Stimulated activated CD8-positive, alpha-beta memory T cell treated with anti-CD3 and anti-CD28 coated beads, Interleukin-7, amount 100 ng/mL, for 24 hours (primary cell): ENCODE measurements at places on chromosomes 1 and 21.

GRCh38 chr1:238466459-238466858 lies 575.7 kb upstream of the ZP4 start:
- no peak for DNase-seq

DNA sequence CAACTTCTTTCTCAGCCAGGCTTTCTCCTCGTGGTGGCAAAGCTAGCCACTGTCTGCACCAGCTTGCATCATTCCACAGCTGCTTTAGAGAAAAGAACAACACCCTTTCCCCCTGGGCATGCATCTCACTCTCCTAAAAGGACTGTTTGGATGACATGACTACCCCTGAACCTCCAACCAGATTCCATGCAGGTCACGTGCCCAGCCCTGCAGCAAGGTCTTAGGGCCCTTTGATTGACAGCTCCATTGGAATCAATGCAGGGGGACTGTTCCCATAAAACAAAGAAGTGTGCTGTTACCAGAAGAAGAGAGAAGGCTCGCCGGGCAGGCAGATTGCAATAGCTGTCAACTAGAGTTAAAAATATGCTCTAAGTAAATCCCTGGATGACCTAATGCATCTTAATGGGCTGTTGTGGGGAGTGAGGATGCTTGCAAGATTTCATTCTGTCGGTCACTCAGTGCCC lies 24.4 kb downstream of the KCNA2 start:
- no peak for DNase-seq

GRCh38 chr1:167635941-167636340 lies 5.9 kb downstream of the RCSD1 start:
- DNase-seq = no peak

DNA sequence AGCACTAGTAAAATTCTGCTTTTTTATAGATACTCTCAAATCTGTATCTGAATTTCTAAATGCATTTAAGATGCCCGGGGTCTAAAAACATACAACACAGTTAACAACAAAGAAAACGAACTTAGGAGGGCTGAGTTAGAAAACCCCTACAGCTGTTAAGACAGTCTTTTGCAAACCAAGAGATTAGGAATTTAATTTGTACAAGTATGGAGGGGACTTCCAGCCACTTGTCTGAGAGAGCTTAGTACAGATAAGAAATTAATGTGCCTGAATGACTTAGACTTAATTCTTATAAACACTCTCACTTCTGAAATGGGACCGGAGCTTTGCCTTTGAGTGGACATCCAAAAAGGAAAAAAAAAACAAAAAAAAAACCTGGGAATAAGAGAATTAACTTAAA lies 61.6 kb downstream of the SMYD3 start:
- no peak for DNase-seq

GRCh38 chr1:9070486-9070885 lies 1.1 kb upstream of the SLC2A5 start:
- DNase-seq = no peak

GRCh38 chr1:12294076-12294475 lies 64.2 kb downstream of the VPS13D start:
- no peak for DNase-seq

DNA sequence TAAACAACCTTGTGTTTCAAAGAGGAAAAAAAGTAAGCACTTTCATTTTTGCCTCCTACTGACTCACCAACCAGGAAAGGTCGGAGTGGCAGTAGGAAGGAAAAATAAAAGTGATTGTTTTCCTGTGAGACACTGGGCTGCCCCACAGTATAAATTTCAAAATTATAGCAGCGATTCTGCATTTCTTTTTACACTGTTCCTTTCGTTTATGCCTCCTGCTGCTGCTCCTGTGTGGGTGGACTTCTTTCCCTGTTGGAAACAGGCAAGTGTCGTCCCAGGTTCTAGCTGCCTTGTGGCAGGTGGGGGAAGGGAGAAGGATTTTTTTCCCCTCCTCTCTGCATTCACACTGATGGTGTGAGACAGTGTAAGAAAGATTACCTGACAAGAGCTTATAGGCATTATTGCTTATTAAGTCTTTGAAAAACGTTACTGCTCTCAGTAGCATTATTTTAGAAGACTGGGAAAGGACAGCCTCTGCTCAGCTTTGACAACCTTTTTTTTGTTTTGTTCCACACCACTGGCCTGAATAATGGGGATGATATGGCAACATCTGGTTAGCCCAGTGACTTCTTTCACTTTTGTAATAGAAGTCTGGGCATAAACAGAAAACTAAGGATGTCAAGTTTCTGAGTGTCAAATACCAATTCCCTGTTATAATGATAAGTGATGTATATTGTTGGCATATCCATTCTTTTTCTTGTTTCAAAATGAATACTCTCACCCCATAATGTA lies 77.9 kb downstream of the NEK7 start:
- no peak for DNase-seq

GRCh38 chr1:72280711-72281110 lies 1.6 kb downstream of the NEGR1 start:
- DNase-seq = no peak

GRCh38 chr1:198494658-198495103 lies 45.8 kb downstream of the ATP6V1G3 start:
- no peak for DNase-seq

- no peak for DNase-seq
These were observed 168.1 kb upstream of the BEND5 start for GRCh38 chr1:48944811-48945210.

GRCh38 chr1:217138173-217138765 lies 415.0 kb upstream of the ESRRG start:
- no peak for DNase-seq

DNA sequence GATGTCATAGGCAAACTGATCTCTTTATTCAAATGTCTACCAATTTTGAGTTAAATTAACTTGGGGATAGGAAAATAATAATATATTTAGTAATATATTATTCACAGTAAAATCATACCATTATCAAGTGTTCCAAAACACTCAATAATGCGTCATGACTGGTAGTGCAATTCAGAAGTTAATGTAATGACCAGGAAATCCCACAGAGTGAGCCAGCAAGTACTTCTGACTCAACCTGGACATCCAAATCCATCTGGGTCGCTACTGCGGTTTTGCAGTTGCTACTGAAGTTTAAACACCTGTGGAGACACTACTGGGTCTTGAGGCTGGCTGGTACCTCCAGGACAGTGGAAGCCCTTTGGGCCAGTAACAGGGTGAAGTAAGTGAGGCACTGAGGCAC lies 44.8 kb downstream of the DPYD start:
- DNase-seq = no peak

DNA sequence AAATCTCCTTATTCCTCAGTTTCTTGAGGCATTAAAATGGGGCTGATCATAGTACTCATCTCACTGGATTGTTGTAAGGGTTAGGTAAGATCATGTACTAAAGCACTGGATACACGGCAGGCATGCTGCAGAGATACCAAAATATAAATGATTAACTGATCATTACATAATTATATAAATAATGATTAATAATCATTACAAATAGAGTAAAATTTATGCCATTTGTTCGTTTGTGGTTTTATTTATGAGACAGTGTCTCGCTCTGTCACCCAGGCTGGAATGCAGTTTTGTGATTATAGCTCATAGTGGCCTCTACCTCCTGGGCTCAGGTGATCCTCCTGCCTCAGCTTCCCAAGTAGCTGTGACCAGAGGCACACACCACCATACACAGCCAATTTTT lies 140.7 kb downstream of the HHAT start:
- DNase-seq = no peak

DNA sequence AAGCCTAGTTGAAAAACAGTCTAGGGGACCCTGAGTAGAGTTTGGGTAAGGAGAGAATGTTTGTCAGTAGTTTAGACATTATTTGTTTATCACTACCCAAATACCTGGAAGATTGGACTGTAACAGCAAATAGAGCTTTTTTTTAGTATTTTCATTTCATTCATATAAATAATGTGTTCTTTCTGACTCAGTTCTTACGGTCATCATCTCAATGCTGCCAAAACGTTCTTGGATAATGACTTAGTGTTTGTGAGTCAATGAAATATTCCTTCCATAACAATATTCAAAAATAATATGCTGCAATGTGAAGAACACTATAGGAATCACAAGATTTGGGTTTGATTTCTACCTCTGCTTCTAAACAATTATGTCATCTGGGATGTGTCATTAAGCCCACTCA lies 400.0 kb upstream of the PKN2 start:
- DNase-seq = no peak

GRCh38 chr1:42158189-42158588 lies 5.0 kb downstream of the GUCA2B start:
- no peak for DNase-seq

GRCh38 chr1:94079080-94079940 lies 41.6 kb downstream of the ABCA4 start:
- no peak for DNase-seq

DNA sequence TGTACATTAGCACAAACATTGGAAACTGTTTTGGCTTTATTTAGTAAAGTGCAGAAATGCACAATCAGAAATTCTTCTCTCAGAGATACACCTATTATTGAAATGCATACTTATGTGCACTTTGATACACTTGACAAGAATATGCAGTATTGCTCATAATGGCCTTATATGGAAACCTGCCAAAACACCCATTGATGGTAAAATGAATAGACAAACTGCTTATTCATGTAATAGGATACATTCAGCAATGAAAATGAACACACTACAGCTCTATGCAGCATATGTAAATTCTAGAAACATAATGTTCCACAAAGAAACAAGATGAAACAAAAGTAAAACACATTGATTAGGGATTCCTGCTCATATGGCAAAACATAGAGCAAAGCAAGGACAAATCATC lies 223.9 kb downstream of the S1PR1 start:
- DNase-seq = no peak

- no peak for DNase-seq
These were observed 82.8 kb downstream of the DYRK1A start for GRCh38 chr21:37449302-37449937.

DNA sequence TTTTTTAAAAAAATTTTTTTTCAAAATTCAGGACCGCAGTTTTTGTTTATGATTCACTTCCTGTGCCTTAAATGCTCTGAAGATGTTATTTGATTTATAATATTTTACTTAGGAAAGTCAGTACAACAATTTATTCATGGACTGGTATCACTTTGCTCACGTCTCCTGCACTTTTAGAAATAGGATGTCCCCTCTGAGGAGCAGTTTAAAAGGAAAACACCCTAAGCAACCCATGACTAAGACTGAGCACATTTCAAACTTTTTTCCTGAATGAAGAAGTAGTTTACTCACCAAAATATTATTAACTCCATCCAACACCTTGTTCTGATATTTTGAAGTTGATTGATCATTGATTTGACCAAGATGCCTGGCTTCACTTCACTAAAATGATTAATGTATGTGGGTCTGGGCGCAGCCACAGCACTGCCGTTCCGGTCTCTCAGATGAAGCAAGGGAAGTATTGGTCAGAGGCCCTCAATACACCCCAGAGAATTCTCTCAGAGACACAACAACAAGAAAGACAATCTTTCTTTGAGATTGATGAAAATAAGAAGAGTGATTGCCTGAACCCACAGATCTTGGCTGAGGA lies 223.9 kb downstream of the TGFB2 start:
- no peak for DNase-seq

GRCh38 chr1:114854693-114855320 lies at the start of gene SYCP1:
Gene SYCP1, plus strand, starts transcription at chr1:114854863. Its CDS starts 602 bp downstream, at chr1:114855465.
- DNase-seq = no peak

DNA sequence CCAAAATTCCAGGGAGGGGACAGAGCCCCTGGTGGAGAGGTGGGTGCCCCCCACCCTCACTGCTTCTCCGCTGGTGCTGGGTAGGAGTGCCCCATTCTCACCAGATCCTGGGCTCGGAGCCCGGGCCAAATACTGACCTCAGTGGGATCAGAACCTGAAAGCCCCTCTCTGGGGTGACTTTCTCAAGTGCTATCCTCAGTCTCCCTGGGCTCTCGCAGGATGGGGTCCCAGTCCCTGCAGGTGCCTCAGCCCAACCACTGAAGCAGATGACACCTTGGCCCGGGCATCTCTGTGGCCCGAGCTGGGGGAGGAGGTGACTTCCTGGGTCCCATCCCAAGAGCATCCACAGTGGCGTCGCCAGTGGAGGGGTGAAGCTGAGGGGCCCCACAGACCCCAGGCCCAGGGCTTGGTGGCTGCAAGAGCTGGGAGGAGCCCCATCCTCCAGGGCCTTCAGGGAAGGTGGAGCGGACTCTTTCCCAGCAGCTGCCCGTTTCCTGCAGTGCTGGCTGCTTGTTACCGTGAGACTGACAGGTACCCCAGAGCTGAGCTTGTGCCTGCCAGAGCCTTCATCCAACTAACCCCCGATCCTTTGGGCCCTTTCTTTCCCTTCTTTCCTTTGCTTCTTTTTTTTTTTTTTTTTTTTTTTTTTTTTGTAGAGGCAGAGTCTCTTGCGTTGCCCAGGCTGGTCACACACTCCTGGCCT lies 3.9 kb upstream of the FNDC10 start:
- no peak for DNase-seq

DNA sequence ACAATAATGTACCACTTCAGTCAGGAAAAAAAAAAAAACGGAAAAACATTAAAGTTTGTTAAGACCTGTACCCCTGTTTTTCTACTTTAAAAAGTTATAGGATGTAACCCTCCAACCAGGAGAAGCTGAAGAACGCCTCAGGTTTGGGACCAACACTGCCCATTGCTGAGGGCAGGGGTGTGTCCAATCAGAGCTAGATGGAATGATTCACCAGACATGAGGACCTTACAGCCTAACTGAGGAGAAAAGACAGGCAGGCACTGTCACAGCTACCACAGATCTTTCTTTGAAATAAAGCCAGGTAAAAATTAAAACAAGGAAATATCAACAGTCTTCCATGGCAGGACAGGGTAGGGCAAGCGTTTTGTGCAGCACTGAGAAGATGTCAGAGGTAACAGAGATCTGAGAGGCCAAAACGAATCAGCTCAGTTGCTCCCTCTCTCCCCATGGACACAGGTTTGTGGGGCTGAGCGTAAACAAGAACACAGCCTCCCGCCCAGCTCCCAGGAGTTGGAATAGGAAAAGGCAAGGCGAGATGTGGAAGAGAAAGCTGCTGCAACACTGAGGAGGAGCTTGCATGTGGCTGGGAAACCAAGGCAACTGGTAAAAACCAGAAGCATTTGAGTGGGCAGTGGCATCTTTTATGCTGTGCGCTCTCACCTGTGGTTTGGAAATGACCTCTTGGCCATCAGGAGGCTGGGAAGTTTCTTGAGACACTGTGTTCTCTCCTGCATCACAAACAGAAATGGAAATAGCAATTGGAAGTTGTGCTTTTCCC lies 34.0 kb downstream of the SEC16B start:
- no peak for DNase-seq

GRCh38 chr1:17742583-17742982 lies 12.6 kb upstream of the ACTL8 start:
- DNase-seq = no peak

GRCh38 chr21:38849776-38850175 lies 44.0 kb downstream of the ETS2 start:
- DNase-seq = no peak

DNA sequence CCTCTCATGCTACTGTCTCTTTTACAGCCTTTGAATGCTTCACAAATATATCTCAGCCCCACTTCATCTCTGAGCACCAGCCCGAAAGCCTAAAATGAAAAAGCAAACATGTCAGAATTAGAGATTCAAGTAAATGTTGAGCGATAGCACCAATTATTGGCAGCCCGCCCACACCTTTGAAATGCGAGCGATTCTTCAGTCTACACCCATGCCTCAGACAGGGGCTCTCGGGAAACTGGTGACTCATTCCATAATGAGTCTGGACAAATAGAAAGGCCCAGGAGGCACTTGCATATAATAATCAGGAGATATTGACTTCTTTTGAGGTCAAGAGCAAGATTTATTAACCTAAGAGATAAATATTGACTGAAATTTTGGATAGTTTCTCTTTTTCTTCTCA lies 487.3 kb upstream of the PTBP2 start:
- no peak for DNase-seq

GRCh38 chr1:56979986-56980755 lies 14.4 kb upstream of the C8B start:
- DNase-seq = no peak
